ENCODE measurements at places on chromosomes 12 and 14.

GRCh38 chr12:20274008-20274407 is 94.3 kb upstream of the PDE3A start:
- no peak for DNase-seq

GRCh38 chr12:129840145-129840884 is 63.5 kb downstream of the TMEM132D start:
- DNase-seq, result no peak

GRCh38 chr14:98903371-98903770 is 368.6 kb downstream of the BCL11B start:
- no peak for DNase-seq

DNA sequence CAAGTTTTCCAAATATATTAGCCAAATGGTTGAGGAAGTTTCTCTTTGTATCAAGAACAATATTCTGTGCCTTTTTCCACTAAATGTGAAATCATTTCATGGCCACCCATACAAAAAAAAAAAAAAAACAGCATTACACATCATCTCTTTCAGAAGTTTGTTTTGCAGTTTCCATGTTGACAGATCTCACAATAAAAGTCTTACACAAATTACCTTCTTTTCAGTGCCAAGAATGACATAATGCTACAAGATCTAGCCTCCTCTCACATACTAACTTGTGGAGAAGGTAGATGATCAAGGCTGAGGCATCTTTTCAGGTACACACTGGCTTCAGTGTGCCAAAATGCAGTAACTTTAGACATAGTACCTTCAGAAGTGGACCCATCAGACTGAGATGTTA is 35.3 kb downstream of the PRKD1 start:
- no peak for DNase-seq

GRCh38 chr12:113645183-113645582 is 173.5 kb upstream of the LHX5 start:
- DNase-seq, result no peak

Measured in activated CD4-positive, alpha-beta T cell treated with anti-CD3 and anti-CD28 coated beads for 48 hours (primary cell).